ENCODE measurements at places on chromosomes 3 and 15. TPM values are rescaled to one million over a fixed set of nuclear protein-coding genes. Genes with fewer than 3 reads are reported as not detected.

The ALG1L2 gene
- polyA plus RNA-seq = 2.5 TPM

The C2CD4B gene
- polyA plus RNA-seq = 1.3 TPM

The ACTRT3 gene
- polyA plus RNA-seq = 3.5 TPM

The PPP1R14D gene
- polyA plus RNA-seq = 0.49 TPM

The CD200R1 gene
- 1.1 TPM for polyA plus RNA-seq

The TIPIN gene
- 20.6 TPM for polyA plus RNA-seq

The MCF2L2 gene
- polyA plus RNA-seq = 1.3 TPM

The SPRED1 gene
- 38.4 TPM for polyA plus RNA-seq

The ATR gene
- 31.8 TPM for polyA plus RNA-seq

The CLEC3B gene
- polyA plus RNA-seq = 106 TPM

The TF gene
- 4.8 TPM for polyA plus RNA-seq

The ZNF860 gene
- polyA plus RNA-seq = 10.3 TPM

The GASK1A gene
- polyA plus RNA-seq = 4.4 TPM

The DOCK3 gene
- 2.4 TPM for polyA plus RNA-seq

The IFT80 gene
- 92.5 TPM for polyA plus RNA-seq

The SLC9C1 gene
- 0.98 TPM for polyA plus RNA-seq

The NCK1 gene
- polyA plus RNA-seq = 46.9 TPM

The ADPGK gene
- 81.9 TPM for polyA plus RNA-seq

The INO80 gene
- polyA plus RNA-seq = 28.8 TPM

The MESP1 gene
- polyA plus RNA-seq = 0.25 TPM

The IFRD2 gene
- 31.9 TPM for polyA plus RNA-seq

The CTXN2 gene
- not detected for polyA plus RNA-seq

The GOLGA6B gene
- 1.6 TPM for polyA plus RNA-seq
